WERI-Rb-1 (cell line): ENCODE measurements at places on chromosomes 11 and 22.

- DNase-seq, result no peak
These were observed 2.8 kb upstream of the LZTR1 start for GRCh38 chr22:20979243-20979809.

DNA sequence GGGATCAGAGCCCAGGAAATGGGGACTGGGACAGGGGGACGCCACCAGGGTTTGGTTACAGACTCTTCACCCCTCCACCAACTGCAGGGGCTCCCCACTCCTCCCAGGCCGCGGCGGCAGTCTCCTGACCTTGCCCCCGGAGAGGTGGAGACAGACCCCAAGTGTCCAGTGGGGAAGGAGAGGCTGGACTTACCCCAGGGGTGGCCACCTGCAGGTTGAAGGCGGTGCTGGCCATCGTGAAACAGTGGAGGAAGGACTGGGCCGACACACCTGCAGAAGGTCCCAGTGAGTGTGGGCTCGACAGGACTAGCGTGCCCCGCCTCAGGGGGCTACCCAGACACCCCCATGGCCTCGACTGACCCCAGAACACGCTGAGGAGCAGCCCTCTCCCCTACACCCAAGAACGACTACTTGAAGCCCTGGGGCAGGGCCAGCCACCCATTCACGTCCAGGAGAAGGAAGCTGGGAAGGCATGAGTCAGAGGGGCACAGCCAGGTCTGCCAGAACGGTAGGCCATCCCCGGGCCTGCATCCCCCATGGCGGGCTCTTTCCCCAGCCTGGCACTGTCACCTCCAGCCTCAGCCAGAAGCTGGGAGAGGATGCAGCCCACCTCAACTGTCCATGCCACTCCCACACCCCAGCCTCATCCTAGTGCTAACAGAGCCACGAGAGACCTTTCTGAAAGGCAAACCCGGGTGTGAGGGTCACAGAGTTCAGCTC, 2.3 kb downstream of the GATD1 start:
- DNase-seq, result no peak

DNA sequence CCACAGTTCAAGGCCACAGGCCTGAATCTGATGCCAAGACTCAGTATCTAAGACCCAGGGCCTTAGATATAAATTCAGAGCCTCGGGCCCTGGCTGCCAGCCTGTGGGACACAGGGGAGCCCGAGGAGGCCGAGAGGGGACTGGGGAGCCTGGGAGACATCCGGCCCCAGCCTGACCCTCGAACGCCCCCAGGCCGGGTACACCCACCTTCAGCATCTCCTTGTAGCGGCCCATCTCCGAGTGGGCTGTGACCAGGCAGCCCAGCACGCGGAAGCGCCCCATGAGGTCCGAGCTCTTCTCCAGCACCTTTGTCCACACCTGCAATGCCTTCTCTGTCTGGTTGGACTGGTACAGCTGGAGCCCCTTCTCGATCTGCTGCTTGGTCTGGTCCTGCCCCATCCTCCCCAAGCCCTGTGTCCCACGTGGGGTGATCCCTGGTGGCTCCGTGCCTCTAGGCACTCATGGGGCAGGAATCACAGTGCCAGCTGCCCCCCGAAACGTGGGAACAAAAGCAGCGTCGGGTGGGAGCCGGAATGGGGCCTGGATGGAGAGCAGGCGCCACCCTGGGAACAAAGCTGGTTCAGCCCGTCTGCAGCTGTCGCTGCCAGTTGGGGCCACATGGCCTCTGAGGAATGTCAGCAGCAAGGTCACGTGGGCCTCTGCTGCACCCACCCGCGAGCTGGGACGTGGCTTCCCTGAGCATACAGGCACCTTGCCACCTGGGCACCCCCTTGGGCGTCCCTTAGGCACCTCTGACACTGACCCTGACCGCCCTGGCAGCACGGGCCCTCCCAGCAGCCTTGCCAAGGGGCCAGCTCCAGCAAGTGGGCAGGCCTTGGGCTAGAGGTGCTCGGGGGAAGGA, at the start of gene RAPSN:
Gene RAPSN (minus strand): TSS at position 571 of the 862 bp plus-strand sequence. CDS start 172 bp downstream, at position 399.
- no peak for DNase-seq

DNA sequence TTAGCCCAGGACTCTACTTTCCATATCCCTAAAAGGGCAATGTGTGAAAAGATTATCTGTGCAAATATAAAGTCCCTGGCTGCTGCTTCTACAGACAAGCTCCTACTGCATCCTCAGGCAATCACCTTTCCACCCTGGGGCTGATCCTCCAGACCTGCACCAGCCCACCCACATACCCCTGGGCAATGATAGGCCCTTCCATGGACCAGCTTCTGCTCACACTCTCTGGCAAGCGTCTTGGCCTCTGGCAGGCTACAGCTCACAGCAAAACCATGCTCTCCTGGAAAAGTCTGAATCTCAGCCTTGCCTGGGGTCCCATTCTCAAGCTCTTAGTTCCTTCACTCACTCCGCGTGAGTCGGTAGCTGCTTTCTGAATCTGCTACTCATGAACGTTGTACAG, 69.5 kb downstream of the IGLL5 start:
- DNase-seq, result no peak

GRCh38 chr11:12862696-12863469, 146.2 kb upstream of the RASSF10 start:
- DNase-seq, result no peak

DNA sequence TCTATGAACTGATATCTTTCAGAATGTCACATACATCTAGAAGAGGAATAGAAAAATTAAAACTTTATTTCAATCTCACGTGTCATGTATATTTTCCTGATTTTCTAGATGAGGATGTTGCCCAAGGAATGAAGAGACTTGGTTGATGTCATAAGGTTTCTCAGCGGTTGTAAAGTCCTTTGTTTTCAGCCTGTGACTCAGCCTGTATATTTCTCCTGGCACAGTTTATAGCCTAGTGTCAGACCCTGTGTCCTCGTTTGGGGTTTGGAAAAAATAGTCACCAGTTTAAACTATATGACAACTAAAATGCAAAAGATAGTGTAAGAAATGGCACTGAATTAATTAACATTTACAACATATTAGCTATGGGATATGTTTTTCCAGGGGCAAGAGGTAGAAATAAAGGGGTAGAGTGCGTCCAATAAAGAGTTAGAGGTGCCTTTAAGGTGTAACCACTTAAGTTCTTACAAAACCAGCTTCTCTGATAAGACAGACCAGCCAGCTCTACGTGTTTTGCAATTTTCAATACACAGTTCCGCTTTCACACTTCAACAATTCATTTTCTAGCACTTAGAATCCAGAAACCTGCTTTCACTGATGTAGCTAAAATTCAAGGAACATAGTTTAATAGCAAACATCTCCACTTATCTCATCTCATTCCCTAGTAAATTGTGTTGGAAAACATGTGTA, 1432.6 kb upstream of the TENM4 start:
- DNase-seq, result no peak

DNA sequence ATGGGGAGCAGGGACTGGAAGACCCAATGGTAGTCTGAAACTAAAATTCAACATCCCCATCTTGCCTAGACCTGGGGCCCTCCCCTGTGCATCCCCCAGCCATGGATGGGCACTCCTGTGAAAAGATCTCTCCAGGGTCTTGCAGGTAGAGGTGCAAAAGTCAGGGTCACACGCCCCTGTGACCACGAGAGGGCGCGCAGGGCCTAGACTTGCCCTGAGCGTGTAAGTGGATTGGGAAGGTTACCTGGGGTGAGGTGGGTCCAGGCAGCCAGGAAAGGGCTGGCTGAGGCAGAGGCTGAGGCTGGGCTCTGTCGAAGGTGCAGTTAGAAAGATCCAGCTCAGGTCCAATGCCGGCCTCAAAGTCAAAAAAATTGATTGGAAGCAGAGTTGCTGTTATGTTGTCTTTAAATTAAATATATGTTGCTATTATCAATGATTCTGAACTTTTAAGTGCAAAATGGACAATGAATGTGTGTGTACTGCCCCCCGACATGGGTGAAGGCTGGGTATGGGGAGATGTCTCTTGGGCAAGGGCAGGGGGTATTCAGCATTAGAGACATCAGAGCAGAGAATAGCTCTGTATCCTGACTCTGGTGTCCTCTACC, 4.8 kb upstream of the POU2F3 start:
- DNase-seq, result peak; percentile 90

GRCh38 chr11:35225946-35226520, 87.1 kb downstream of the CD44 start:
- no peak for DNase-seq

GRCh38 chr11:86208572-86208971, 36.0 kb upstream of the EED start:
- no peak for DNase-seq

GRCh38 chr11:77182542-77183430, 54.7 kb downstream of the MYO7A start:
- no peak for DNase-seq

DNA sequence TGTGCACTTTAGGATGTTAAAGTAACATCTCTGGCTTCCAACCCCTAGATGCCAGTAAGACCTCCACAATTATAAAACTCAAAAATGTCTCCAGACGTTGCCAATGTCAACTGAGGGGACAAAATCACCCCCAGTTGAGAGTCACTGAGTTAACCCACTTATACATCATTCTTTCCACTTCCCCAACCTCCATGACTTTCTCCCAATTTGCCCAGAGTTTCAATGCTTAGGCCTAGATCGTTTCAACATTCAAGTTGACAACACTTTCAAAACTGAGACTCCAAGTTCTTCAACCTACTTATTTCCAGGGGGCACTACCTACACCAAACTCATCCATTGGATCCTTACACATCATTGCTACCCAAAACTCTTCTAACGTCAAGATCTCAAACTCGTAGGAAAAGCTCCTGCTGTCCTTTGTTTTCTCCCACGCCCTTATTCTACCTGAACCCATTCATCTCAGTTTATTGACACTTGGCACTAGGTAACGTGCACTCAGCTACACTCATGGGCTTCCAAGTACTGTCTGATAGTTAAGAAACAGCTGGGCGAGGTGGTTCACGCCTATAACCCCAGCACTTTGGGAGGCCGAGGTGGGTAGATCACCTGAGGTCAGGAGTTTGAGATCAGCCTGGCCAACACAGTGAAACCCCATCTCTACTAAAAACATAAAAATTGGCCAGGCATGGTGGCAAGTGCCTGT, 24.5 kb downstream of the RBFOX2 start:
- DNase-seq, result no peak

- DNase-seq, result peak; percentile 27
These were observed 15.2 kb upstream of the SERPIND1 start for GRCh38 chr22:20758688-20759087.

GRCh38 chr22:41264408-41264941, 21.5 kb downstream of the RANGAP1 start:
- no peak for DNase-seq

DNA sequence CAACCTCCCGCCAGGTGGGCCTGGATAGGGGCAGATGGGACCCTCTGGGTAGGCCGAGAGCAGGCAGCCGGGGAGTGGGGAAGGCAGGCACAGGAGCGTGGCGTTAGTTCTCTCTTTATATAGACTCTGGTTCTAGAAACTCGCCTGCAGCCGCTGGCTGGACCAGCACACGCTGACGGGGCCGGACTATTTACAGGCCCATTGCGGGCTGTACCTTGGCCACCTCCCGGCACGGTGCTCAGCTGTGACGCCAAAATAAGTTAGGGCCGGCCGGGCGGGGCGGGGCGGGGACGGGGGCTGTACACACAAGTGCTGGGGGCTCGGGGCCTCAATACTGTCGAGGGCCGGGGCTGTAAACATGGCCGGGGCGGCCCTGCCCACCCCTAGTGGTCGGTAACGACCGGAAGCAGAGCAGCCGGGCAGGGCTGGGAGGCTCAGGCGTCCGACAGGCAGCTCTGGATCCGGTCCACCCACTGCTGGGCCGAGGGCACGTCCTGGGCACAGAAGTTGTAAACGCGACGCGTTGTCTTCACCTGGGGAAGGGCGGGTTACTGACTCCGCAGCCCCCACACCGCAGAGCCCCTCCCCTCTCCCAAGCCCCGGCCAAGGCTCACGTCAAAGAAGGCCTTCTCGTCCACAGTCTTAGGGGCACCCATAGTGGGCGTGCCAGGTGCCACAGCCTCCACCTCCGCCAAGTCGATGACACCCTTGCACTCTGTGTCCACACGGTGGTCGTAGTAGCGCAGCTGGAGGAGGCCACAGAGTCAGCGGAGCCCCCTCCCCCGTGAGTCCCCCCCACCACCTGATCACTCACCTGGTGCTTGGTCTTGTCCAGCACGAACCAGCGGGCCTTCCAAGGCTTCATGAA, 27.9 kb downstream of the SBF1 start:
- no peak for DNase-seq

DNA sequence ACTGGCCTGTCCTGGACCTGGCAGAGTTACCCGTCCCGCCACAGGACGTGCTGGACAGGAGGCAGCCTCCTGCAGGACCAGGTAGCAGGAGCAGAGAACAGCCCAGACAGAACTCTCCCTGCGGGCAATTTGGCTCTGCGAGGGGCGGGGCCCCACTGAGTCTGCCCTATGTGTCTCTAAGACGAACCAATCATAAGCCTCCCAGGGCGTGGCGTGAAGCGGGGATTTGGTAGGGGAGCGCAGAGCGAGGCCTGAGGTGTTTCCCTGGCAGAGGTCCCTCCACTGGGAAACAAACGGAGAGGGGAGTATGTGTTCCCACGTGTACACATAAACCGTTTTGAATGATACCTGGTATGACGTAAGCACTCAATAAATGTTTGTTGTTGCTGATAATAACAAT, 7.4 kb downstream of the CD82 start:
- DNase-seq, result no peak

- DNase-seq, result no peak
These were observed 245.0 kb downstream of the CSNK2A3 start for GRCh38 chr11:11108026-11108425.

DNA sequence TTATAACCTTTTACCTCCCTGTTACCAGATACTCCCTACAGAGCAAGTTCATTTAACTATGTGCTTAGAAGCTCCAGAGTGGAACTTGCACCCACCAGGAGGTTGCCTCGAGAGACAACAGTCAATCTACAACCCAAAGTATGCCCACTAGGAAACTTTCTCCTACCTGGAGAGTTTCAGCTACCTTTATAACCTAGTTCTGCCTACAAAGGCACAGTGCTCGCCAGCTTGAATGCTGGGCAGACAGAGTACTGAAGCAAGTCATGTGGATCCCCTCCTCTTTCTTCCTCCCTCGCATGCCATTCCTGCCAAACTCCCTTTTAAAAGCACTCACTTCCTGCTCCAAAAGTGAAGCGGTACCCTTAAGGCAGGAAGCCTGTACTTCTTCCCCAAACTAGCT, 258.9 kb downstream of the SWAP70 start:
- DNase-seq, result no peak

DNA sequence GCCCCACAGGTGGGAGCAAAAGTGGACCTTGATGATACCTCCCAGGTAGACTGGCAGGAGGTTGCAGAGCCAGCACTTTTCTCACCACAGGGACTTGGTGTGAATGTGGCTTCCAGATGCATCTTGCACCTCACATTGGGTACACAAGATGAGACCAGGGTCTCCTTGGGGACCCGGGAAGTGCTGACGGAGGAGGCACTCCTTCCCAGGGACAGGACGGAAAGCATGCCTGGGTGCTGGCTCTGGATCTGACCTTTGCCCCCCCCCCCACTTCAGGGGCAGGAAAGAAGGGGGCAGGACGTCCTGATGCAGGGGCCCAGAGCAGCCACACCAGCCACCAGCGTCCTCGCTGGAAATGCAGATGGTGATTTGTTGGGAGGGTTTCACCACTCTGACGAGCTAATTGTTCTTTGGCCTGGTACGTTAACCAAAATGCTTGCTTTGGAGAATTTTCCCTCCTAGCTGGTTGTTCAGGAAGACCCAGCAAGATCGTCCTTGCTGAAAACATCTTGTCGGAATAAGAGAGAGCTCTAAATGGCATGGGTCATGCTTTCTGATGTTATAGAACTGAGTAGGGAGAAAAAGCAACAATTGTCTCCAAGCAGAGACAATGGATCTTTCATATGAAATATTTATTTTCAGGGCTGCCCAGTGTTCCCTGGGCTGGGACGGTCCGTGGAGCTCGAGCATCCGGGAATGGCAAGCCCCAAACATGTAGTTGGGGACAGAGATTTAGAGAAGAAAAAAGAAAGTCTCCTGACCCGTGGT, 74.4 kb upstream of the PPARA start:
- no peak for DNase-seq
